ENCODE measurements at places on chromosomes 1 and 21.
A peak's percentile ranks its signal among the peaks of the same experiment; 100 is the strongest.

DNA sequence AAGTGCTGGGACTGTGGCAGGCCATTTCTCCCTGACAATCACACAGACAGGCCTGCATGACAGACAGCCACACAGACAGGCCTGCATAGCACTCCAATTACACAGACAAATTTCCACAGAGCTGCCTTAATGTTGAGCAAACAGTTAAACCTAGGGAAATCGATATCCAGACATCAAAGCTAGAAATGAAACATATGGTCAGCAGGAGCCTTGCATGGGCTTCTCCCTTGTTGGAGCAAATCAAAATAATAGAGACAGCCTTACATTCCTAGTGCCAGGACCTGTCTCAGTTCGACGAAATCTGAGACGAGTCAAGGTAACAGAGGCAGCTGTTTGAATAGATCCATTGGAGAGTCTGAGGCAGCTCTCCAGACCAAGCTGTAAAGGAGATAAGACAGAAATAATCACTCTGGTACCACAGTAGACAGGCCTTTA, 42.4 kb downstream of the OLFML3 start:
- no peak for DNase-seq

GRCh38 chr1:14875524-14876509, 277.3 kb downstream of the KAZN start:
- DNase-seq = no peak

- peak; percentile 56 for DNase-seq
Measured at GRCh38 chr1:168408884-168409283, 128.2 kb downstream of the TBX19 start.

GRCh38 chr1:98794196-98794886, 132.8 kb downstream of the SNX7 start:
- peak; percentile 13 for DNase-seq
